Effector memory CD8-positive, alpha-beta T cell (primary cell): ENCODE measurements at places on chromosomes 2 and 18.

GRCh38 chr18:63263444-63263843 lies 56.1 kb downstream of the BCL2 start:
- DNase-seq = no peak

- no peak for DNase-seq
Measured at GRCh38 chr18:47990981-47991380, 60.5 kb upstream of the SMAD2 start.

GRCh38 chr18:39462436-39462835 lies 1896.8 kb upstream of the CELF4 start:
- DNase-seq = no peak

DNA sequence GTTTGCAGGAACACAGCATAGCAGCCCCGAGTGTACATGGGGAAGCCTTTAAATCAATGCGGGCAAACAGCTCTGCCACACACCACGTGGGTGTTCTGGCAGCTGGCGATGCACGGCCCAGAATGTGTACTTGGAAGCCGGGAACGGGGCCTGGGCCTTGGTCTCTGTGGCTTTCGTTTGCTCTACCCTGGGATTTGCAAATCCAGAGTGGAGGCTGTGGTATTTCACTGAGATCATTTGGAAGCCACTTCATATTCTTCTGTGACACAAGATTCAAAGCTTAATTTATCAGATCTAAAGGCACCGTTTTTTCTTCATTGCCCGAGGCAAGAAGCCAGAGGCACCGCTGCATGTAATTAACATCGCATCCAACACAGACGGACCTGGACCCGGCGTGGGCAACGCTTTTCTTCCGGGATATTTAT lies 246.3 kb upstream of the MYT1L start:
- no peak for DNase-seq

DNA sequence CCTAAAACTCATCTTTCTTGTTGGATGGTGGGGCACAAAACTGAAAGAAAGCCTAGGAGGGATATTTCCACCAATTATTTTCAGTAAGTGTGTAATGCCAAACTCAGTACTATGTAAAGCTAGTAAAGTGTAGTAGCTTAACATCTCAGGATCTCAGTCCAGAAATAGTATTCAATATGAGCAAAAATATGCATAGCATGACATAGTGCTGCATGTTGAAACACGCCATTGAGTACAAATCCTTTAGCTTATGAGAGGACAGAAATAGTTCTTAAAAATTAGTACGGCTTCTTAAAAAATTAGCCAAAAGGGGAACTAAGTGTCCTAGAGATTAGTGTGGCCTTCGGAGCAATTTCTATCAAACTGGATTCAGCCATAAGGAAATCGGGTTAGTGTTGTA lies 21.7 kb upstream of the ATL2 start:
- DNase-seq = no peak

- DNase-seq = no peak
Measured at GRCh38 chr2:11096591-11096990, 58.7 kb upstream of the SLC66A3 start.

GRCh38 chr18:63336366-63337099 lies 17.0 kb upstream of the BCL2 start:
- no peak for DNase-seq

GRCh38 chr2:46999857-47000678 lies 84.5 kb upstream of the MCFD2 start:
- no peak for DNase-seq

DNA sequence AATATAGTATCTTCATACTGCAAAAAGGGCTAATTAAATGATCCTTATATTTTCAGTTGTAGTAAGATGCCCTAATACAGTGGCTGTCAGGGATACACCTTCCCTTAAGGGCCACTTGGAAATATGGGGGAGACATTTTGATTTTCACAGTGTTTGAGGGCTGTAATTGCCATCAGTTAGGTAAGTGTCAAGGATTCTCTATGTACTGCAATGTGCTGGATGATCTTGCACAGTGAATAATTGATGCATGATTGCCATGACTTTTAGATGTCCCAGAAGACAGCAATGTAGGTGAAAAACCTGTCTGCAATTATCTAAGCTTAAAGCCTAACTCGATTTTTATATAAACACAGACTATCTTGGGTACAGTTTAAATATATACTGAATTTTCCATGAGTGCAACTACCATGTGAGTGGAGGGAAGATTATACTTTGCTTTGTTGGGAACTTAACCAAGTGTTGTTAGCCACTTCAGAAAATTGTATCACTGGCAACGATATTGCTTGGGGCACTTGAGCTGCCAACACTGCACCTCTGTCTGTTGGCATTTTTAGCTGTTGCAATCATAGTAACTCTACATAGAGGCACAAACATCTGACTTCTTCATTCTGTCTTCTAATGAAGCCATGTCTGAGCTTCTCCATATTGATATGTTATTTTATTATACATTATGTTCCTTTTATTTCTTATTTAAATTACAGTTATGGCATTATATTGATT lies 45.2 kb downstream of the MAIP1 start:
- DNase-seq = no peak

DNA sequence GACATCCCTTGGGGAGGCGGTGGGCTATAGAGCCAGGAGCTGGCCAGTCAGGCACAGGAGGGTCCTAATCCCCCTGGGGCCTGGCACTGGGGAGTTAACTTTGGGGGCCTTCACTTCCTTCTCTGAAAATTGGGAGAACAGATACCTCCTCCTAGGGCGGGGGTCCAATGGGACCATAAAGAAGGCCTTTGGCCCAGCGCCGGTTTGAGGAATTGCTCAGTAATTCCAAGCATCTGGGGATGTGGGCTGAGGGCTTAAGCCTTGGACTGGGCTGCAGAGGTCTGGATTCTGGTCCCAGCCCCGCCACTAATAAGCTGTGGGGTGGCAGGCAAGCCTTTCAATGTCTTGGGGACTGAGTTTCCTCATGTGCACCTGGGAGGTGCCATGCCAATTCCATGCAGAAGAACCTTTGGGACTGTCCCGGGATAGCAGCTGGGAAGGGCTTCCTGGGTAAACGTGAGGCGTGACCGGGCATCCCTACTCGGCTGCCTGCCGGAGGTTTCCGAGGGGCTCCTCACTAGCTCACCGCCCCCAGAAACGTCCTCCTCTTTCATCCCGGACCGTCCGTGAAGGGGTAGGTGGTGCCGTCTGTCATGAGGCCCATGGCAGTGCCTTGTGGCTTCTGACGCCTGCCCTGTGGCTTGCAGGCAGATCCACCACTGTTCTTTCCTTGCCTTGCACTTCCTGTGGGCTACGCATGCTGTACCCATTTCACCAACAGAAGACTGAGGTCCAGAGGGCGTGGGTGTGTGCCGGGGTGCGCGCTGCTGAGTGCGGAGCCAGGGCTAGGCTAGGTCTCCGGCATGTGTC lies 67.4 kb upstream of the HPCAL1 start:
- no peak for DNase-seq

- DNase-seq = no peak
Measured at GRCh38 chr18:73509460-73509859, 638.2 kb downstream of the FBXO15 start.

GRCh38 chr18:40864846-40865245 lies 1090.2 kb upstream of the PIK3C3 start:
- no peak for DNase-seq

DNA sequence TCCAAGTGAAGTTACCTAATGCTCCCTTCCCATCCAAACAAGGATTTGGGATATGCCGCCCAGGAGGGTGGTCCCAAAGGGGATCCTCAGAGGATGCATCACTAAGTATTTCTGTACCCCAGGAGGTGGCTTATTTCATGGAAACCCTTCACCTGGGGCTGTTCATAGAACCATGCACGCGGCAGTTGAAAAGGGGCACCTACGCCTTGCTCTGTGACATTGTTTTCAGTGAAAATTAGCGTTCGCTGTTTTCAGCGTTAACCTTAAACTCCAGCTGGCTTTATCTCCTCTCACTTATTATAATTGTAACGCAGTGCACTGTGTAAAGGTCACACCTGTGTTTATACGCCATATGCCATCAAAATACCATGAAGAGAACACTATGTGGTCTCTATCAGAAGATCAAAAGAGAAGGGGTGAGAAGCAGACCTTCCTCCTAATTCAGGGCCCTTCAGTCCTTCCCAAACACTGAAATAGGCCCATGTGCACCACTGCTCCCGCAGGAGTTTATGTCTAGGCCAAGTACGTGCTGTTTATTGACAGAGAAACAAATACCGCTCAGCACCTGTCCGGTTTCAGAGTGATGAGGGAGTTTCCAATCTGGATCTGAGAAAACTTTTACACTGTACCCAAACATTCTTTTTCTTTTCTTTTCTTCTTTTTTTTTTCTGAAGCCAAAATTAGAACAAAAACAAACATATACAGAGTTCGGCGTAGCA lies 162.1 kb downstream of the BCL2 start:
- DNase-seq = no peak

DNA sequence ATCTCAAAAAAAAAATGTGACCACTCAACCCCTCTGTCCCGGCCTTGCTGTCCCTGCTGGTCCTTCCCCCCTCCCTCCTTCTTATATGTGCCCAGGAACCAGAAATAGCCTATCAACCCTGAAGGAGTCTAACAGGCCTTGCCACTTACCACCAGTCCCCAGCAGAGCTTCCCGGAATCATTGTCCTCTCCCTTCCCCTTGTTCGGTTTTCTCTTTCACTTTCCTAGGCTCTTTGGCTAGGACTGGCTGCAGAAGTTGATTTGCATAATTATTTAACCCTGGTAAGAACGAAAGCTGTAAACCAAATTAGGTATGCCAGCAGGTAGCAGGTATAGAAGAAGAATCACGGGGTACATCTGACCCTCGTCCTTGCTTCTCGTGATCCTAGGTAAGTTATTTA lies 72.6 kb upstream of the ZNF532 start:
- DNase-seq = no peak

- DNase-seq = no peak
Measured at GRCh38 chr2:213021971-213022899, 129.2 kb downstream of the IKZF2 start.

- no peak for DNase-seq
Measured at GRCh38 chr2:201572846-201573508, 70.3 kb downstream of the TMEM237 start.

DNA sequence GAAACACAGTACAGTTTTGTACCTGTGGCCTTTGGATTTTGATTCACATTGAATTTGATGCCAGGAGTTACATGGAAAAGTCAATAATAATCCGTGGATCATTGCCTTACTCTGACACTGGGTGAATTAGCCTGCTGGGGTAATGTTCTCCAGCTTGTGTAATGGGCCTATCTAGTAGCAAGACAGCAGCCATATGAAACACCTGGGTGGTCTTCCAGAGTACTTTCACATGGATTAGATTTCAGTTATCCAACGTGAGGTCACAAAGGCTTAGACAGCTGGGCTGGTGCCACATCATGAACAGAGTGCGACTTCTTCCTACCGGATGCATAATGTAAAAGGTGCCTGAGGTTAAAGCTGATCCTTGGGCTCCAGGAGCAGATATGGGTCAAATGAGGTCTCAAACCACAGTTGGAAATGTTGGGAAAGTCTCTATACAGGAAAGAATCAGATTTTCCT lies 486.8 kb downstream of the PARD3B start:
- no peak for DNase-seq

DNA sequence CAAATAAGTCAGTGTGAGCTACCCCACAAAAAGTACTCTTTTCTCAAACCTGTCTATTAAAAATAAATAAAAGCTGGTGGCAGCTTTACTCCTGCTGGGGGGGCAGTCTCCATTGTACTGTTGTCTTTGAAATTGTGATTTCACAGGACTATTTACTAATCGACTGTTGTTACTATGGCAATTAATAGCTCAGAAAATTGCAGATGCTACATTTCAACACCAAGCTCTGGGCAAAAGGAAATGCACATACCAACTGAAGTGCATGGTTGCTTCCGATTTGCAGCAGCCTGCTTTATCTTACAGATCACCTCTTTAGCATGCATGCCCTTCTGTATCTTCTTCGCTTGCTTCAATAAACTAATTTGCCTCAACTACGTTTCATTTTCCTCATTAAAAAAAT lies 117.6 kb upstream of the DAPL1 start:
- DNase-seq = no peak

- DNase-seq = no peak
Measured at GRCh38 chr18:61953161-61953560, 60.4 kb upstream of the RNF152 start.

DNA sequence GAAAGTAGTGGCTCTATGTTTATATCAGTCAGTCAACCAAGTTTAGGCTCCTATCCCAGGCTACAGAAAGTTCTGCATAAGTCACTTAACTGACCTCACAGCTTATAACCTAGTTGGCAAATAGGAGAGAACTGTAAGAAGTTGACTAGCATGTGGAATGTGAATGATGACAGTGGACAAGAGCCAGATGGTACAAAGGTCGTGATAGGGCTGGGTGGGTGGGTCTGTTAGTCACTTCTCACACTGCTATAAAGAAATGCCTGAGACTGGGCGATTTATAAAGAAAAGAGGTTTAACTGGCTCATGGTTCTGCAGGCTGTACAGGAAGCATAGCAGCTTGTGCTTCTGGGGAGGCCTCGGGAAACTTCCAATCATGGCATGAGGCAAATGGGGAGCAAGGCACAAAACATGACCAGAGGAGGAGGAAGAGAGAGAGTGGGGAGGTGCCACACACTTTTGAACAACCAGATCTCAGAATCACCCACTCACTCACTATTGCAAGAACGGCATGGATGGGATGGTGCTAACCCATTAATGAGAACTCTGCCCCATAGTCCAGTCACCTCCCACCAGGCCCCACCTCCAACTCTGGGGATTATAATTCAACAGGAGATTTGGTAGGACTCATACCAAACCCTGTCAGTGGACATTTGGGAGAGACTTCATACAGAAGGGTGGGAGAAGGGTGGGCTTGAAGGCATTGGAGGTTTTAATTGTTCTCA lies 68.8 kb downstream of the LTBP1 start:
- no peak for DNase-seq

GRCh38 chr2:34365932-34366331 lies 766.8 kb upstream of the FAM98A start:
- no peak for DNase-seq

- DNase-seq = no peak
Measured at GRCh38 chr2:176612736-176613135, 343.5 kb downstream of the MTX2 start.

DNA sequence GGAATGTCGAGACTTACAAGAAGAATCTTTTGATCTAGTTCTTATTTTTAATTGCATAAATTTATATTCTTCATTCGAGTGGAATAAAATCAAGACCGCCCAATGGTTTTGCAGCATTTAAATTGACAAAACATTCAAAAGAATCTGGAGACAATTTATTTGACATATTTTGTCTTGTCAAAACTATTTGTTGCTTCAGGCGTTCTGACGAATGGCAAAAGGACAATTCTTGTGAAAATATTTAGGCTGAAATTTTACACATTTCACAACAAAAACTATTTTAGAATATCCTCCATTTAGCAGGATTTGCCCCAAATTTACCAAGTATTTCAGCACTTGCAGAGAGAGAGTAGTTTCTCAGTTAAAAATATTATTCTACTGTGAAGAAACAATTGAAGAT lies 41.7 kb downstream of the PRKRA start:
- DNase-seq = no peak
